ENCODE measurements at places on chromosomes 16 and 17.

DNA sequence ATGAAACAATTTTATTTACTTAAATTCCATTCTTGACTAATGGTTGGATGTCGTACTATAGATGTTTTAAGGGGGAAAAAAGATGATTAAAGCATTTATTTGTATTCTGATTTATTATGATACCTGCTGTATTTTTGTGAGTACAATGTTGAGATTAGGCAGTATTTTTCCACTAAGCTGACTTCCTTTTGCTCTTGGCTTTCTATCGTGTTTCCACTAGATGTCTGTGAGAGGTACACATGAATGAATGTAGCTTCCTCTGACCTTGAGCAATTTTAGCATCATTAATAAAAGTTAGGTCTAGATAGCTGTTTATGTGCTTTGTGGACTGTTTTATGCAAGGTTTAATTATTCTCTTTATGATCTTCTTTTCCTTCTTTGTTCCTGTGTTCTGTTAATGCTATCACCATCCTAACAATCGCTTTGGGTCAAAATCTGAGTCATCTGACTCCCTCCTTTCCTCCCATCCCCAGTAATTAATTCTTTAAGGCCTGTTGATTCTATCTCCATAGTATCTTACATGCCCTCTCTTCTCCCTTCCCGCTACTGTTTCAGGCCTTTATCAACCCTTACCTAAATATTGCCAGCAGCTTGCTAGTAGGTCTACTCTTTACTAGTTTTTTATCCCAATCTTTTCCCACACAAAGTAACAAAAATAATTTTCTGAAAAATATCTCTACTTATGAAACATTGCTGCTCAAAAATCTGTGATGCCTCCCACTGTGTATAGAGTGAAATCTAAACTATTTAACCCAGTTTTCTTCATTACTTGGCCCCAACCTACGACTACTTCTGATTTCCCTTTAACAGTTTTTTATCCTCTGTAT, 76.0 kb downstream of the VMP1 start:
- DNase-seq: no peak

DNA sequence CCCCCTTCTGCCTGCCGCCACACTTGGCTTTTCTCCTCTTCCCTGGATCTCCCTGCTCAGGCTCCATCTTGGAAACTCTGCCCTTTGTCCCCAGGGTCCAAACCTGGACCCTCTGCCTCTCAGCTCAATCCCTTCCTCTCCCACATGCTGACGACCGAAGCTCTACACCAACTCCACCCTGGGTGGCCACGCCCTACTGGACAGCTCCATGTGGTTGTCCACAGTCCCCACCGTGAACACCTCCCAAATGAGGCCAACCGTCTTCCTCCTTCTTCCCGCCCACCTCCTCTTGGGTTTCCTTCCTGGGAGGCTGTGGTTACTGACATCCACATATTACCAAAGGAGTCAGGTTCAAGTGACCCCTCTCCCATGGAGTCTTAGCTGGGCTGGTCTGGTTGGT, 22.6 kb upstream of the MLKL start:
- DNase-seq: no peak

GRCh38 chr16:18983565-18984434, at the start of gene TMC7:
TMC7 (plus strand) TSS chr16:18983934; CDS start chr16:18984064, 130 bp downstream.
- DNase-seq: no peak

- no peak for DNase-seq
Measured at GRCh38 chr16:56203052-56203451, 11.8 kb downstream of the GNAO1 start.

- no peak for DNase-seq
Measured at GRCh38 chr17:64259922-64260321, 3.1 kb downstream of the TEX2 start.

Data from stimulated activated CD8-positive, alpha-beta memory T cell treated with anti-CD3 and anti-CD28 coated beads, Interleukin-7, amount 100 ng/mL, for 1 hour (primary cell).